ENCODE measurements at places on chromosomes 7 and 10.

GRCh38 chr10:70742537-70743429, 42.4 kb downstream of the TBATA start:
- DNase-seq: no peak

- DNase-seq: no peak
These were observed 728.5 kb downstream of the TNS3 start for GRCh38 chr7:46853451-46853850.

DNA sequence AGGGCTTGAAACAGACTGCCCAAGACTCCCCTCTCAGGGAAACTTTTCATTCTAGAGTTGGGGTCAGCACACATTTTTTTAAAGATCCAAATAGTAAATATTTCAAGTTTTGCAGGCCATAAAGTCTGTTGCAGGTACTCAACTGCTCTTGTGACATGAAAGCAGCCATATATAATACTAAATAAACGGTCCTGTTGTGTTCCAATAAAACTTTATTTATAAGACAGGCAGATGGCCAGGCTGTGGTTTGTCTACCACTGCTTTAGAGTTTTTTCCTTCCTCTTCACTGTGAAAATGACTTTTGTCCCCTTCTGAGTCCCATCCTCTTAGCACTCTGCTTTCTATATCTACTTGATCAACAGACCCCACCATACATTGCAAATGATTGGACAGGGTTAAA, 40.5 kb upstream of the TM9SF3 start:
- DNase-seq: no peak

DNA sequence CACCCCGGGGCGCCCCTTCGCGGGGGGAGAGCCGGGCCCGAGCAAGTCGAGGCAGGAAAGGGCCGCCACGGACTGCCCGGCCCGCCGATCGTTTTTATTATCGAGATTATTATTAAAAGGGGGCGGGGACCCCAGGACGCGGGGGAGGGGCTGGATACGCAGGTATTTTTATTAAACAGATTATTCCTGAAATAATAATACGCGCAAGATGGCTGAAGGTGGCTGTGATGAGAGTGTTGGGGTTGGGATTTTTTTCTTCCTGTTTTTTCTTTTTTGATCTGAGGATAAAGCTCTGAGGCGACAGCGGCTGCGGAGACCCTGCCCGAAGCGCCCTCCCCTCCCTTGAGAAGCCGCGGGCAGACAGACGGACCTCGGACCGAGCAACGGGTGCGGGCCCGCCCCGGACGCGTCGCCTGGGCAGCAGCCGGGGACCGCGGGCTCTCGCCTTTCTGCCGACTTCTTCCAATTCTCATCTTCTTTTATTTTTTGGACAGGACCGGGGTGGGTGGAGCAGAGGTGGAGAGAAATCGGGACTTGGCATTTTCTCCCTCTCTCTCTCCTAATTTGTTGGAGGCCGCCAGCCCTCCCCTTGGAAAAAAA, 1.4 kb upstream of the TRIM8 start:
- no peak for DNase-seq

DNA sequence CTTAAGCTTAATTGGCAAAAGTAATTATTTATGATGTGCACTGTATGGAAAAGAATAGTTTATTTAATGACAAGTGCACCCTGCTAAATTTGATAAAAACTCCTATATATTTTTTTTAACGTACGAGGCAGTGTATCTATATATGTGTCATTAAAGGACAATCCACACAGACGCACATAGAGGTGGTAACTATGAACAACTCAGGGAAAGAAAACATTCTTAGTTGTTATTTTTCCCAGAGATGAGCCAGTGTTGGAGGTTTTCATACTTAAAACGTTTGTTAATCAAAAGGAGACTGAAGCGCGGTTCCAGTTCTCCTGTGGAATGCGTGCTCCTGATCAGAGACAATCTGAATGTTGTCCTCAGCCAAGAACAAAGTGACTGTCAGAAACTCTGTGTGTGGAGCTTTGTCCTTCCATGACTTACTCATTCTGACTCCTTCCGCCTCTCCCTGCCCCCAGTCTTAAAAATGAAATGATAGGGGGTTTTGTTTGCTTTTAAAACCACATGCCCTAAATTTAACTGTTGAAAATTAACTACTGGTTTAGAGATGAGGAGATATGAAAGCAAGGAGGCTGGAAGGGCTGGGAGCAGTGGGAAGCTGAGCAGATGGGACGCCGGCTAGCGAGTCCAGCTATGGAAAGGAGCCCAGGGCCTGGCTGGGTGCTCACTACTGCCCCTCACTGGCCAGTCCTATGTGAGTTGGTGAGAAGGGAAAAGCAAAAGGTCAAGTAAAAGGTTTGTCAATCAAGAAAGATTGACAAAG, 99.6 kb downstream of the SVIL start:
- DNase-seq: no peak
